ENCODE measurements at places on chromosomes 3 and 15.
A peak's percentile ranks its signal among the peaks of the same experiment; 100 is the strongest.

GRCh38 chr3:30044515-30044914 is 561.9 kb upstream of the TGFBR2 start:
- DNase-seq = no peak

GRCh38 chr3:39232859-39233258 is 40.5 kb upstream of the XIRP1 start:
- DNase-seq = no peak

GRCh38 chr3:58047826-58048225 is 39.6 kb downstream of the FLNB start:
- DNase-seq = no peak

- DNase-seq = no peak
Observed at GRCh38 chr3:194261581-194262063, 89.5 kb downstream of the CPN2 start.

DNA sequence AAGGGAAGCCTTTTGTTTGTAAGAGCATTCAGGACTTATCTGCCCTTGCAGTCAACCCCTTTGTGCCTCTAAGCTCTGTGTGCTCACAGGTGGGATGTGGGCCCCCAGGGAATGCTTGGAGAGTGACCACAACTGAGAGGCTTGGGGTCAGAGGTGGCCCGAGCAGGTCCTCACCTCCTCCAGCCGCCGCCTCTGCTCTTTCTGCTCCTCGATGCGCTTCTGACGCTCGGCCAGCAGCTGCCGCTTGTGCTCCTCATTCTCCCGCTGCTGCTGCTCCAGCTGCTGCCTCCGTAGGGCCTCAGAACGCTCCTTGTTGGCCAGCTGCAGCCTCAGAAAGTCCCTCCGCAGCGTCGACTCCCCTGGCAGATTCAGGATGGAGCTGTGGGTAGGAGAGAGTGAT is 130.8 kb upstream of the SLC2A2 start:
- no peak for DNase-seq

DNA sequence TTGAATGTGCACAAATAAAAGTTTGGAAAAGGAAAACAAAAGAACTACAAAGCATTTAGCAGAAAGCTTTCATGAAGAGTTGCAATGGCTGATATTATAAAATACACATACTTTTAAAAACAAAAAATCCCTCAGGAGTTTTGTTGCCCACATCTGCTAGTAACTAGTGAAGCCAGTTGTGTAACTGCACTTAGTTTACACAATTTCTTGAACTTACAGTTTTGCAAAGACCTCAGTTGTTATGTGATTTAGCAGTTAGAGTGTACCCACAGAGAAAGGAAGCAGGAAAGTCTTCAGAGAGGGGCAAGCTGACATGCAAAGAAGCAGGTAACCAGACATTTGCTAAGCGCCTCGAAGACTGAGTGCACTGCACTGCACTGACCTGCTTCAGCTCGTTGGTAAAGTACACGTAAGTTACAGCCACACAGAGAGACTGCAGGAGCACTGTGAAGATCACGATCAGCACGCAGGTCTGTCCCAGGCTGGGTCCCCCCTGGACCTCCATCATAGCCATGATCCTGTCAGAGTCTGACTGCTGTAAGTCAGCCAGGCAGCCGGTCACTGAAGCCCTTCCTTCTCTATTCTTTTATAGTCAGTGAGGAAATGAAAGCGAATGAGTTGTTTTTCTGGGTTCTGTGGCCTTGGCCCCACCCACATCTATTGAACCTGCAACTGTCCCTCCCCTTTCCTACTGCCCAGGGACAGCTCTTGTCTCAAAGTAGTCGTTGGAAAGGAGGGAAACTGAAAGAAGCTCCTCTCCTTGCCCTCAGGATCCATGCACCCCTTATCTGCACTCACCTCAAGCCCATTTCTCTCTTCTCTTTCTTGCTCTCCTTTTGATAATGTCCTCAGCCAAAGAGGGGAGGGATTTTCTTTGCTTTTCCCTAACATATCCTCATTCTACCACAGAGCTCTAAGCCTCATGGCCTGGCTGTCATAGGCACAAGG is at the start of gene TNFSF10:
Gene TNFSF10 (minus strand): TSS at position 560 of the 948 bp plus-strand sequence. CDS start 46 bp downstream, at position 514.
- DNase-seq = peak; percentile 74

- no peak for DNase-seq
Observed at GRCh38 chr3:194910414-194910984, 224.8 kb downstream of the FAM43A start.

DNA sequence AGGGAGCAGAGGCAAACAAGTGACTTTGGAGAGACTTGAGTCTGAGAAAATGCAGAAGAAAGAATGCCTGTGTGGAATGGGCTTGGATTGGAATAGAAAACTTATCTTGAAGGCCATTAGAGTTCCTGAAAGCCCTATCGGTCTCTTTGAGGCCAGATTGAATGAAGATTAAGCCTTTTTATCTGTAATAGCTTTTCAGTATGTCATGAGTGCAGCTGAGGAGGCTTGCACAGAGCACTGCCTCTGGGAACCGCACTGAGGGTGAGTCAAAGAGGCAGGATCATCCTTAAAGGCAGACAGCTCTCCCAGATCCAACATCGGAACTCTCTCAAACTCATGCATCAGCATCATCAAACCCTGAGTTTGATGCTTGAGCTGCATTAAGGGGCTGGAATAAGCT is 515.2 kb downstream of the NTRK3 start:
- no peak for DNase-seq

GRCh38 chr15:67480741-67481140 is 40.2 kb upstream of the C15orf61 start:
- DNase-seq = no peak

DNA sequence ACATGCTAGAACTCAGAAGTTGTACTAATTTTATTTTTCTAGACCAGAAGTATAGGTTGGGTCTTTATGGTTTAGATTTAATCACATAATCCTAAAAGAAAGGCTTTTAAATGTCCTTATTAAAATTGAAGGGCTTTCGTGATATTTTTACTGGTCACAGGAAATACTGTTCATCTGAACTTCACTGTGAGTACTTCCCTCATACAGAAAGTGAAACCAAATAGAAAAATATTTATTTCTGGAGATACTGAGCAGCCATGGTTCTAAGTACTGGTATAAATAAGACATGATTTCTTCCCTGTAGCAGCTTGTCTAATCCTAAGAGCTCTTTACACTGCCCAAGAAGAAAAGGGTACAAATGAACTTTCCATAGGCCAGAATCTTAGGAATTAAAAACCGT is 2.0 kb downstream of the SNRK start:
- peak; percentile 71 for DNase-seq

DNA sequence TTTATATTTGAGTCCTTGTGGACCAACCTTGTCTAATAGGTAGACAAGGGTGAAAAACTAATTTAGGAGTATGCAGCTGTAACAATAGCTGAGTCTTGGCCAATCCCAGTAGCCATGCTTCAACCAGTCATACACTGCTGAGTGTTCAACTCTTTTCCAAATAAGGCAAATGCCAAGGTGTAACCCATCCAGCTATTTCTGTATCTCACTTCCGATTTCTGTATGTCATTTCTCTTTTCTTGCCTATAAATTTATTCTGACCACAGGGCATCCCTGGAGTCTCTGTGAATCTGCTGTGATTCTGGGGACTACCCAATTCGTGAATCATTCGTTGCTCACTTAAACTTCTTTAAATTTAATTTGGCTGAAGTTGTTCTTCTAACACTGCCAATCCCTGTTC is 93.2 kb downstream of the MAGI1 start:
- no peak for DNase-seq

DNA sequence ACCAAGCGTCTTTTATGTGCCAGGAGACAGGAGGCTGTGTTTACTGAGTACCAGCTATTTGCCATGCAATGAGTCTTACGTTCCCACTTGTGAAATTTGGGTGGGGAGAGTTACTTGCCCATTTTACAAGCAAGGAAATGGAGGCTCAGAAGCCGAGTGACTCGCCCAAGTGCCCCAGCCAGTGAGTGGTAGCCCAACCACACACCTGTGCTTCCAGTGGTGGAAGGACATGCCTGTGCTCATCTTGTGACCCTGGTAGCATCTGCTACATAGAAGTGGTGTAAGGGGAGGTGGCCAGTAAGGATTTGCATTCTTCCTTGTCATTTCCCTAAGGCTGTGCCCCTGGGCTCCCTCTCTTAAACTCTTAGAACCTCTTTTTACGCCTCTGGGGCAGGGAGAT is 49.3 kb downstream of the FBLN2 start:
- no peak for DNase-seq
